ENCODE measurements at places on chromosomes 6 and 20. TPM values are rescaled to one million over a fixed set of nuclear protein-coding genes. Genes with fewer than 3 reads are reported as not detected.

Gene CLVS2
- not detected for total RNA-seq

GRCh38 chr20:9392892-9393857 lies 121.2 kb upstream of the LAMP5 start:
- DNase-seq = peak; percentile 73
- no peaks in the 10 kb centered on the region for H3K27me3 ChIP-seq
- peaks cover 14% of the 10 kb centered on the region for H3K4me1 ChIP-seq

GRCh38 chr6:169093066-169093723 lies 160.5 kb downstream of the THBS2 start:
- peaks cover 14% of the 10 kb centered on the region for H3K4me1 ChIP-seq
- no peak for DNase-seq
- no peaks in the 10 kb centered on the region for H3K36me3 ChIP-seq
- H3K27ac ChIP-seq = no peak overlapping the region

DNA sequence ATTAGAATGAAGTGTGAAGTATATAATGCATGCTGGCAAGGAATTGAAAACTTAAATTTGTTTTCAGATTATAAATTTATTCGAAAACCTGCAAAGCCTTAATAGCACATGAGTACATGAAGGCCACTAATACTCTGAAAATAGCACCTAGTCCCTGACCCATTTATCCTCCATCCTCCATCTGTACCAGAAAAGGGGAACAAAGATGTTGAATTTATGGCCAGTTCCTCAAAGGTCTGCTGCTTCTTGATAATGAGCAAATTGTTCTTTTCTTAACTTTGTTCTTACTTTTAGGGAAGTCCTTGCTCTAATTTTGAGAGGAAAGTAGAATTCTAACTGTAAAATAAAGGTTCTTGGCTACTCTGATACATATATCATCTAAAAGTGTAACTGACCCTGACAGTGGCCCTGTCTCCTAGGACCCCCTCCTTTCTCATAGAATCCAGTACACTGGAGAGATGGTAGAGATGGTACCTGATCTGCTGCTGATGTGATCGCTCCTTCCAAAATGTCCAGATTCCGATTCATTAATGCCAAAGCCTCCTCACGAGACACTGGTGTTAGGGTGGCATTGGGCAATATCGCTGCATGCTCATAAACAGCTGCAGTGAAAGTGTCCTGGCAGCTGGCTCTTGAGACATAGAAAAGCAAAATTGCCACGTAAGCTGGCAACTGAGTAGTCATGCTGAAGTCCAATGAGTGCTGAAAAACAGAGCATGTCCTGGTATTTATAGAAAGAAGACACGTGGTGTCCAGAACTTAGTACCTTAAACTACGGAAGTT lies at the start of gene VNN1:
Gene VNN1, minus strand, starts transcription at position 704 of the 783 bp plus-strand sequence. Its CDS starts 20 bp downstream, at position 684.
- H3K27ac ChIP-seq = no peak within 1 kb of the TSS
- H3K36me3 ChIP-seq = no peaks in the 10 kb centered on the region
- H3K4me1 ChIP-seq = 0 out of 2 replicates have a peak, but pooled peaks cover 4% of the 10 kb centered on the region
- no peak for DNase-seq

DNA sequence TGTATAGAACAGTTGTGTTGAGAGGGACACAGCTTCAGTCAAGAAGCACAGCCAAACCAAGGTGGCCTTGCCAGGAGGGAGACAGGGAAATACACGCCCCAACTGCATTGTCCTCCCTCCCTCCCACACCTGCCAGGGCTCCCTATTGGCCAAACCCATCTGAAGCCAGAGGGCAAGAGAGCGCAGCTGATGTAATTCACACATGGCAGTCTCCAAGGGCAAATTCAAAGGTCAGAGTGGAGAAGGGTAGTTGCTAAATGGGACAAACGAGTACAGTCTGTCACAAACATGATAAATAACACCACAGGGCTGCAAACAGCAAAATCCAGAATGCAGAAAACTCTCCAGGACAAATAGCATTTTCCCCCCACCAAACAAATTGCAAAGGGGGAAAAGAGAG lies 23.2 kb upstream of the PPP1R16B start:
- no peaks in the 10 kb centered on the region for H3K36me3 ChIP-seq
- no peak for DNase-seq
- H3K4me3 ChIP-seq = no peak overlapping the region

GRCh38 chr6:13593103-13593502 lies 18.7 kb downstream of the SIRT5 start:
- no peak overlapping the region for H3K27ac ChIP-seq
- H3K4me3 ChIP-seq = no peak overlapping the region
- no peaks in the 10 kb centered on the region for H3K27me3 ChIP-seq
- peaks cover 4% of the 10 kb centered on the region for H3K4me1 ChIP-seq
- no peak for DNase-seq

Gene KIF16B
- 10.0 TPM for total RNA-seq

Gene TRIM39
- 10.0 TPM for total RNA-seq

Gene SAPCD1
- total RNA-seq = not detected

DNA sequence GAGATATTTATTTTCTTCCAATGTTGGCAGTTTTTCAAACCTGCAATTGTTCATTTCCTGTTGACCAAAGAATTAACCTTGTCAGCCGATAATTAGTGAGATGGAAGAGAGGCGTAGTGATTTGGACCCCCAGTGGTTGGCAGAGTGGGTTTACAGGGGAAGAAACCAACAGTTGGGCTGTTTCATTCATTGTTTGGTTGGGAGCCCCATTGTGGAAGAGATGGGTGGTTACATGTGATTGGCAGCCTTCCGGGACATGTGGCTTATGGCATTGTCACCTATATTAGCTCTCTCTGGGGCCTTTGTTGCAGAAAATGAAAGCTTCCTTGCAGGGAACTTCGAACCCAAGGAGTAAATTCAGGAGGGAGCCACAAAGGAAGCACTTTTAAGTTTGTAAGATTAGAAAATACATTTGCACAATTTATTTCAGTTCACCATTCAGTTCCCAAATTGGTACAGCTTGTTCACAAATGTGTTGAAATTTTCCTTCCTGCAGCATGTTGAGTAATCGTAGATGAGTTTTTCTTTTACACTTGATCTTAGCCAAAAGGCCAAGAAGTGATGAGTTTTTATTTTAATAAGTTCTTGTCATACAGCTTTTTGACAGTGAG lies 50.3 kb upstream of the CDKAL1 start:
- no peak overlapping the region for H3K4me3 ChIP-seq
- H3K27ac ChIP-seq = no peak overlapping the region
- no peaks in the 10 kb centered on the region for H3K4me1 ChIP-seq
- H3K27me3 ChIP-seq = no peaks in the 10 kb centered on the region

- DNase-seq = peak; percentile 18
- H3K27ac ChIP-seq = no peak overlapping the region
- no peaks in the 10 kb centered on the region for H3K27me3 ChIP-seq
- peaks cover 8% of the 10 kb centered on the region for H3K36me3 ChIP-seq
- no peak overlapping the region for H3K4me3 ChIP-seq
Observed at GRCh38 chr20:25250508-25250907, 2.6 kb downstream of the PYGB start.

Gene PRPH2
- 0.83 TPM for total RNA-seq
